ENCODE measurements at places on chromosomes 3 and 15.

- DNase-seq, result no peak
Observed at GRCh38 chr15:61598655-61599054, 369.6 kb upstream of the RORA start.

GRCh38 chr15:35673093-35673684, 127.2 kb upstream of the DPH6 start:
- DNase-seq, result peak; percentile 32

GRCh38 chr3:117443014-117443413, 733.4 kb downstream of the TUSC7 start:
- no peak for DNase-seq

GRCh38 chr3:105771392-105771791, 97.4 kb downstream of the CBLB start:
- DNase-seq, result no peak

DNA sequence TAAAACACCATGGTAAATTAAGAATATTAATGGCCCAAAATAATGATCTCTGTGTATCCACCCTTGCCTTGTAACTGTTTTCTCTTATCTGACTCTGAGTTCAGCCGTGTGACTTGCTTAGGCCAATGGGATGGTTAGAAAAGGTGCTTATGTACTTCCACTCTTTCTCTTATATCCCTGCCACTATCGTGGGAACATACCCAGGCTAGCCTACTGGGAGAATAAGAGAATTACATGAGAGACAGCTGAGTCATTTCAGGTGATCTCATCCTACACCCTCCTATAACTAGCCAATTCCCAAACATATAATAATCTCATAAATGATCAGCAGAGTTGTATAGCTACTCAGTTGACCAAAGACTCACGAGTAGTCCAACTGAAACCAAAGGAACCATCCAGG, 98.3 kb upstream of the ABI3BP start:
- DNase-seq, result no peak

DNA sequence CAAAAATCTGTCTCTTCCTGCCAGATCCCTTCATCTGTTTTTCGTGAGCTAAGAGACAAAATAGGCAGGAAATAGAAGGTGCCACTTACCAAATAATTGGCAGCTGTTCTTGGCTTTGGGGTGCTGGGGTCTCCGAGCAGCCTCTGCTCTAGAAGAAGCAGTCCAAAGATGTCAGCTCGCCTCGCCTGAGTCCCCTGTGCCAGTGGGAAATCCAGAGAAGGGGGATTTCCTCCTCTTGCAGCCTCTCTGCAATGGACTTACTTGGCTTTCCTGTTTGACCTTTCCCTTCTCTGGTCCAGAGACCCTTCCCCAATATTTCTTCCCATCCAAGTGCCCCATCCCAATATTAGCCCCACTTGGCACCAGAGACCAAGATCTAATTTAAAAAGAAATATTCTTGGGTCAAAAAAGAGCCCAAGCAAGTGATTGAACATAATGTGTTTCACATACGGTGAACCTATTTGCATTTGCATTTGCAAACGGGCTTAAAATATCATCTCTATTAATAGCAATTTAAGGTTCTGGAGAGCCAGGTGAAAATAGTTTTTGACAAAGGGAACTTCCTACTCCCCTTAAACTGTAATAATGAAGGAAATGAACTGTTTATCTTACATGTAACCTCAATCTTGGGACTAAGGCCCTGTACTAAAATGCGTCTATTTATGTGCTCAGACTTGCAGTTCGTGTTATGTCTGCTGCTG, 23.2 kb downstream of the CD86 start:
- no peak for DNase-seq

DNA sequence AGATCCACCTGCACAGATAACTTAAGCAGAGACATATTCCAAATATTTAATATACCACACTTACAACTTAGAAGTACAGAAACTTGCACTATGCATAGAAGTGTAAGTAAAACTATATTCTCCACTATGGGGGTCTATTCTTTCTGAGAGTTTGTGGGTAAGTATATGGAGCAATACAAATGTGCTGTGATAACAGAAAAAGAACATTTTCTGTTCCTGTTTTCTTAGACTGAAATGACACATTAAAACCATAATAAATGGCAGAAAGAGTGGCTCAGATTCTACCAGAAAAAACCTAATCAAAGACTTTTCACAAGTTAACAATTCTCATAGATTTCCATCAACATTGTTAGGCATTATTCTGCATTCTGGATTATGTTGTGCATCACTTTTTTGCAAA, 96.6 kb upstream of the WNT7A start:
- no peak for DNase-seq

DNA sequence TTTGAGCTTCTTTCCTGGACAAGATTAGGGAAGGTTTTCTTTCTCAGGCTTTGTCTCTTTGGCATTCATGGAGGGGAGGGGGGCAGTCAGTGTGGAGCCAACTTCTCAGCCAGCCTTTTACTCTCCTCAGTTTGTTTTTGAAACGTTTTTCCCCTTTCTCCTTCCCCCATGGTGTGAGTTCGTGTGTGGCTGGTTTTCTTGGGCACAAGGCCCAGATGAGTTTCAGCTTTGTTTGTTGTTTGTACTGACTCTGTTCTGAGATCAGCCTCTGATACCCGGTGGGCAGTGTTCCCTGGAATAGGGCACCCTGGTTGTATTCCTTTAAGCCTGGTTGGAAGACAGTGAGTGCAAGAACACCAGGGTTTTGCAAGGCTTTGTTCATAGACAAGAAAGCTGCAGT, 168.2 kb upstream of the RARB start:
- DNase-seq, result no peak

DNA sequence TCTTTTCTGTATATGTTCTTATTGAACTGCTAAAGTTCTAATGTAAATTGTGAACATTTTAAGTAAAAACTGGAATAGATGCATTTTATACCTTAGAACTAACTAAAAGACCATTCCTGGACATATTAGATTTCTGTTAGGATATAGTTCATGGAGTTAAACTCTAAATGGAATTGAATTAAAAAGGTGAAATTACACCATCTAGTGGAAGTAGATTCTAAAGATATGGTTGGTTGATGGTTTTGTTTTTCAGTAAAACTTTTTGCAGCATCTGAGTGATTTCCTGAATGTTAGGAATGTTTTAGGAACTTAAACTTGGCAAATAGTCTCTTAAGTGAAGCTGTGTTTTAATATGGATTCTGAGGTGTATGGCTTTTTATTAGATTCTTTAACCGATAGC, 96.8 kb downstream of the SLMAP start:
- DNase-seq, result no peak

DNA sequence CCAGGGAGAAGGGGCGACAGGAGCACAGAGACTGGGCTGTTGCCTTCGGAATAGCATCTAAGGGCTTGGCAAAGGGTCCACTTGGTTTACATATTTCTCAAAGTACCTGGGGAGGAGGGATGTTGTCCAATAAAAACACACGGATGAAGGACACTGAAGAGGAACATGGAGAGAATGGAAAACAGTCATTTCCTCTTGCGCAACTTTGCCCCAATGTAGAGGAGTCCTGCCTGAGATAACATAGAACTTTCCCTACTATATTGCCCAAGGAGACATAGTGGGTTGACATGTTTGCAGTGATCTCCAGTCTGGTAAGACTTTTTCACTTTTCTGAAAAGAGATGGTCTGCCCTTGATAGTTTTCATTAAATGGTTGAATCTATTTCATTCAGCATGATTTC, 468.8 kb upstream of the SUCLG2 start:
- DNase-seq, result no peak

DNA sequence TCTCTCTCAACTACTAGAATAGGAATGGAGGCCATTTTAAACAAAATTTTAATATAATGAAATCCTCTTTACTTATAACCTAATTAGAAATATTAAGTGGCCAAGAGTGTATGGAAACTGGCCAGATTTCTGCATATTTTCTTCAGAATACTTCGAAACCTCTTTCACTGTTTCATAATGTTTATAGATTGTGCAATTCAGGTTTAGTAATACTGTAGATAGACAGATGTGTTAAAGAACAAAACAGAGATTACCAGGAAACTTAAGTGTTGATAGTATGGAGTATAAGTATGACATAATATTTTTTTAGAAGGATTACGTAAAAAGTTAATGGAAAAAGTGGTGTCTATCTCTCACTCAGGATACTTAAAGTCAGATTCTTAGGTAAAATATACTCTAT, 4.7 kb downstream of the ABHD5 start:
- no peak for DNase-seq

DNA sequence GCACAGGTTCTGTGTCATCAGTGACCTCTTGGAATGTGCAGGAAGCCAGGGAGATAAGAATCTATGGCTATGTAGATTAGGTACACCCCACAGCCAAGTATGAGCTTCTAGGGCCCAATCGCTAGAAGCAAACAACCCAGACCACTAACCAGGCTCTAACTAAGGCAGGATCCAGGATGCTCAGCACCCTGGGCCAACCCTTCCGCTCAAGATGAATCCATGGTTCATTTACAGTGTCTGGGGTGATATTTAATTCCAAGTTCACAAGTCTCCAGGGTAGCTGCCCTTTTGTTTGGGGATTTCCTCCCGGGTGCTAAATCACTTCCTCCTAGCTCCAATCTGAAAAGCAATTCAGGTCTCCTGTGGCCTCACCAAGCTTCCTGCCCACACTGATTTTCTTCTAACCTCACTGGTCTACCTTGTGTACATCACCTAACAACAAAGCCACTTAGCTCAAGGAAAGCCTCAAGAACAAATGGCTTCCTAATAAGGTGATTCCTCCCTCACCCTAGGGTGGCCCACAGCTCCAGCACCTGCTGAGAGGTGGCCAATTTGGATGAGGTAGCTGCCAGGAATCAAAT, 2.4 kb downstream of the EHD4 start:
- DNase-seq, result no peak

- DNase-seq, result no peak
Observed at GRCh38 chr3:127894481-127894880, 20.6 kb upstream of the KBTBD12 start.

GRCh38 chr3:55572816-55573215, 85.7 kb upstream of the WNT5A start:
- no peak for DNase-seq

DNA sequence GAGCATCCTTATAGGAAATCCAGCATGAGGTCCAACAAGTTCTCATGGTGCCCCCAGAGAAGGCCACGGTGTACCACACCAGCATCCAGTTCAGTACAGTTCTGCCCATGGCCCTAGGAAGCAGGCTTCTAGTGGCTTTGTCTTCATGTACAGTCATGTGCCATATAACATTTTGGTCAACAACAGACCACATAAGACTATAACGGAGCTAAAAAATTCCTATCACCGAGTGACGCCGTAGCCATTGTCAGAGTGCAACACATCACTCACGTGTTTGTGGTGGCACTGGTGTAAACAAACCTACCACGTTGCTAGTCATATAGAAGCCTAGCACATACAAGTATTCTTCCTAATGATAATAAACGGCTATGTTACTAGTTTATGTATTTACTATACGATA, 209.0 kb downstream of the ARRDC4 start:
- peak; percentile 56 for DNase-seq

DNA sequence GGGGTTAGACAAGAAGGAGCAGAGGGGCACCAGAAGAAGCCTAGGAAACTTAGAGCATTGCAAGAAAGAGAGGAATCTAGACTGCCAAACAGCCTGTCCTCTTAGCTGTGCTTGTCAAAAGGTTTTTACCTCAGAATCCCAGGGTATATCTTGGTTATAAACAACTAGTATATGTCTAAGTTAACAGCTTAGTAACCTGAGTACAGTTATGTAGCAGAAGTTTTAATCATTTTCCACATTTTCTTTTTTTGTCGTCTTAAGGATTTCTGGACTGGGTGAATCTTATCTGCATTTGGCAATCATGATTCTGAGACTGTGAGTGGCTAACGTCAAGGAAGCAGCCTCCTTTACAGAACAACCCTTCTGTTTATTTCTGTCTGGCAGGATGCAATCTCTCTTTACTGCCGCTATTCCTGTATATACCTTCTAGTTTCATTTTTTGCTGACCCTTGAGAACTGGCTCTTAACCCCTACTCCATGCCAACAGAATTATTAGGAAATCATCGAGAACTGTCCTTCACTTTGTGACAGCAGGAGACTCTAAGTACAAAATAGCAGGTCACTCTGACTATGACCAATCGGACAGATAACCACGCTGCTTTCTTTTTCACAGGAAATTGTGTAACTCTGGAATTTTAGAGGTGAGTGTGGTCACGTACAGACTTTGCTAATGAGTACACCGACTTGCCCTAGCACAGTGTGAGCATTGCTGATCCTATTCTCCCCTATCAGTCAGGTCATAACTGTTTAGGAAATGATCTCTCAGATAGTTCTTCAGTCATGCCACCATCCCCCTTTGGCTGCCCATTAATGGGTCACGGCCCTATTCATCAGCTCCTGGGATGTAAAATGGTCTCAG, 3.3 kb upstream of the CP start:
- no peak for DNase-seq

DNA sequence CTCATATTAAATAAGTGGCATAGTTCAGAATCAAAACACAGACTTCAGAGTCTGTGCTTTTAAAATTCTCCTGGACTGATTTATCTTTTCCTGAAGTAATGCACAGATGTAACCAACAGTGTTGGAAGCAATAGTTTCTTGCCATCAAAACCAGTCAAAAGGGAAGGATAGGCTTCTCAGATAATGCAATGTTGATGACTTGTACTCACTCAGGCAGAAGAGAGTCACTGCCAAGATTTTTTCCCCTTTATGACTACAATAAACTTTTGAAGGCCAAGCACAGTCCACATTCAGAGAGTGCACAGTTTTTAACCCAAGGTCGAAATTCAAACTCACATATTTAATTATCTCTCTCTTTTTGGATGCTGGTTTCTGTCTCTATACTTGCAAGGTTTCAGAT, 305.0 kb upstream of the SGO1 start:
- no peak for DNase-seq

GRCh38 chr15:58433597-58434333, 2.0 kb downstream of the LIPC start:
- DNase-seq, result no peak

- no peak for DNase-seq
Observed at GRCh38 chr15:101362359-101362758, 67.3 kb upstream of the SNRPA1 start.

- DNase-seq, result no peak
Observed at GRCh38 chr15:67019884-67020520, 45.4 kb upstream of the SMAD3 start.

- DNase-seq, result no peak
Observed at GRCh38 chr3:50502584-50503423, 630 bp downstream of the CACNA2D2 start.

GRCh38 chr3:74331711-74332110, 282.7 kb downstream of the CNTN3 start:
- DNase-seq, result no peak

- no peak for DNase-seq
Observed at GRCh38 chr15:68683026-68683425, 104.2 kb downstream of the CORO2B start.

DNA sequence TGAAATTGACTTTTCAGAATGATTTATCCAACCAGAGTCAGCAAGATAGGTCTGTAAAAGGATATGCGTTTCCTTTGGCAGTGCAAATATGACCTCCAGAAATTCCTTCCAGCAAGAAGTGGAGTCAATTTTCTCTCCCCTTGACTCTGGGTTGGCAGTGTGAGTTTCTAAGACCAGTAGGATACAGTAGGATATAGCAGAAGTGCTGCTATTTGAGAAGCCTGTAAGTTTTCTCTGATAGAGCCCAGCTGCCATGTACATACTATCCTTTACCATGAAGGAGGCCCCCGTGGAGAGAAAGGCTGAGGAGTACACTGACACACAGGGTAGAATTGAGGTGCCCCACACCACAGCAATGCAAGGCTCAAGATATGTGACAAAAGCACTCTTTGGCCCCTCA, 409.1 kb upstream of the PDZRN3 start:
- DNase-seq, result no peak

- DNase-seq, result no peak
Observed at GRCh38 chr3:136651581-136651980, 100.6 kb downstream of the STAG1 start.

GRCh38 chr3:62928256-62928655, 53.0 kb upstream of the CADPS start:
- no peak for DNase-seq

Measured in CMK (cell line).